ENCODE measurements at places on chromosomes 13 and 19.
A peak's percentile ranks its signal among the peaks of the same experiment; 100 is the strongest.

GRCh38 chr19:17097593-17098126, 22.1 kb downstream of the MYO9B start:
- no peak for DNase-seq

GRCh38 chr13:111506621-111507020, 186.2 kb downstream of the TEX29 start:
- no peak for DNase-seq

DNA sequence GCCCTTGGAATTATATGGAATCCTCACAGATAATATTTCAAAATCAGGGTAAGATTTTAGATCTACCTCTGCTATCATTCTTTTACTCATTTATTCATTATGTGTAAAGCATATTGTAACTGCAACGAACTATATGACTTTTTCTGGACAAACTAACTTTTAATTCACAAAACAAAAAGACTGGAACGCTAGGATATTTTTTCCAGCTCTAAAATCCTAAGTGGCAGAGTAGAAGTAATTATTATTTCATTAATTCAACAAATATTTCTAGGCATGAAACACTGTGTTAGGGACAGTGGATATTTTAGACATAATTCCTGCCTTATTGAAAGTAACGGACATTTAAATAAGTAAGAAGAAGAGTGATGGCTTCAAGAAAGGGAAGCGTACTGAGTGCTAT, 26.9 kb upstream of the SOX21 start:
- no peak for DNase-seq

DNA sequence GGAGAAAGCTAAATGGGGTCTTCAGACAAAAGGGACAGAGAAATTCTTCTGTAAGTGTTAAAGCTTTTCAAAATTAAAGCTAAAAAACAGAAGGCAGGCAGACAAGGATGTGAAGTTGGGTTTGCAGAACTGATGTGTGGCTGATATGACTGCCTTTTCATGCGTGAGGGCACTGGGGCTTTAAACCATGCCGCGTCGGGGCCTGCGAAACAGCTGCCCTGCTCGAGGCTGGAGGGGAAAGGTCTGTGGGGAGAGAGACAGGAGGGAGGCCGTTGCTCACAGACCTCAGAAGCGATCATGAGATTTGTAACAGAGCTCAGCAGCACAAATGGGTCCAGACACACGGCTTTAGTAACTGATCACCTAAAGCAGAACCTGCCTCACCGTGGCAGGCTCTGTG, 23.5 kb downstream of the CAPS start:
- DNase-seq = no peak

- no peak for DNase-seq
These were observed 21.0 kb upstream of the SPRY2 start for GRCh38 chr13:80361883-80362327.

GRCh38 chr13:95724252-95724651, 47.3 kb downstream of the DNAJC3 start:
- no peak for DNase-seq

GRCh38 chr13:99614465-99614885, 113.2 kb downstream of the TM9SF2 start:
- no peak for DNase-seq

- DNase-seq = no peak
These were observed 4.2 kb upstream of the IZUMO2 start for GRCh38 chr19:50167314-50167721.

DNA sequence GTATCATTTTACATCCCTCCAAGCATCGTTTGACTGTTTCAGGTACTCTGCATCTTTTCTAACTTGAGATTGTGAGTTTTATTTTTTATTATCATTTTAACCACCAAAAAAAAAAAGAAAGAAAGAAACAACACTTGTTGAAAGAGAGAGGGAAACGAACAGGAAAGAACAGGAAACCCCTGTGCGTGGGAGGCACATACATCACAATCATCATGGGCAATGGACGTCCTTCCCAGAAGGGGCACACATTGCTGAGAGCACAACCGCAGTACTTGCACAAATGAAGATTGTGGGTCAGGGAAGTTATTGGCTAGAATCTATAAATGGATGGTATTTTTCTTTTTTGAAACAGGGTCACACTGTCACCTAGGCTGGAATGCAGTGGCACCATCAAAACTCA, 1.7 kb downstream of the CLC start:
- no peak for DNase-seq

- DNase-seq = peak; percentile 30
These were observed 16.2 kb upstream of the PRODH2 start for GRCh38 chr19:35828692-35829301.

- DNase-seq = no peak
These were observed 9.4 kb downstream of the USHBP1 start for GRCh38 chr19:17255150-17255621.

DNA sequence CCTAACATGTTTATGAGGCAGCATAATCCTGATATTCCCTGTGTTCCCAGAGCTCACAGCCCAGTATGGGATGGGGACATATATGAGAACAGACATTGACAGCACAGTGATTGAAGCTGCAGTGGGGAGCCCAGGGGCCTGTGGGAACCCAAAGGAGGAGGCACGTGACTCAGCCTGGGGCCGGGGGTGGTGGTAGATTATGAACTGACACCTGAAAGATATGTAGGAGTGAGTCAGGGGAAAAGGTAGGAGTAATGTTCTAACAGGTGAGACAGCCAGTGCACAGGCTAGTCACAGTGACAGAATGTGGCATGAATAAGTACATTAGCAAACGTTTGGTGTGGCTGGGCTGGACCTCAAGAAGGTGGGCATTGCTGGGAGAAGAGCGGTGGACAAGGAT, 29.0 kb downstream of the CKM start:
- DNase-seq = no peak

- no peak for DNase-seq
These were observed 247.9 kb downstream of the KLF5 start for GRCh38 chr13:73306688-73307087.

GRCh38 chr13:19181621-19182485, at the start of gene TUBA3C:
TSS of gene TUBA3C (minus strand) at chr13:19181824. CDS start at chr13:19181747, 77 bp downstream.
- DNase-seq = no peak

GRCh38 chr19:46602392-46603194, 1.5 kb downstream of the CALM3 start:
- DNase-seq = no peak

Data from fibroblast of skin of left quadriceps (primary cell).